Activated T-cell treated with anti-CD3 and anti-CD28 coated beads, Interleukin-2, amount 50 U/mL, for 72 hours (primary cell): ENCODE measurements at places on chromosomes 3 and 15.

DNA sequence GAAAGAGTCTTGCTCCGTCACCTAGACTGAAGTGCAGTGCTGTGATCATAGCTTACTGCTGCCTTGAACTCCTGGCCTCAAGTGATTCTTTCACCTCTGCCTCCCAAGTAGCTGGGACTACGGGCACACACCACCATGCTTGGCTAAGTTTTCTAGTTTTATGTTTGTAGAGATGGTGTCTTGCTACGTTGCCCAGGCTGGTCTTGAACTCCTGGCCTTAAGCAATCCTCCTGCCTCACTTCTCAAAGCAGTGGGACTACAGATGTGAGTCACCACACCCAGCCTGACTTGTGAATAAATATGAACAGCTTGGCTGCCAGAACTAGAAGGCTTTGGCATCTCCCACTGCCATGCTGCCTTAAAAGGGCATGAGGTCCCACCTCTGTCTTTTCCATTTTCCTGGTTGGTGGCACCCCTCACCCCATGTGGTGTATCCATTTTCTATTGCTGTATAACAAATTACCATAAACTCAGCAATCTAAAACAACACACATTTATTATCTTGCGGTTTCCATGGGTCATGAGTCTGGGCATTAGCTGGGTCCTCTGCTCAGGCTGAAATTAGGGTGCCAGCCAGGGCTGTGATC is 44.3 kb downstream of the PTPRG start:
- DNase-seq = no peak

DNA sequence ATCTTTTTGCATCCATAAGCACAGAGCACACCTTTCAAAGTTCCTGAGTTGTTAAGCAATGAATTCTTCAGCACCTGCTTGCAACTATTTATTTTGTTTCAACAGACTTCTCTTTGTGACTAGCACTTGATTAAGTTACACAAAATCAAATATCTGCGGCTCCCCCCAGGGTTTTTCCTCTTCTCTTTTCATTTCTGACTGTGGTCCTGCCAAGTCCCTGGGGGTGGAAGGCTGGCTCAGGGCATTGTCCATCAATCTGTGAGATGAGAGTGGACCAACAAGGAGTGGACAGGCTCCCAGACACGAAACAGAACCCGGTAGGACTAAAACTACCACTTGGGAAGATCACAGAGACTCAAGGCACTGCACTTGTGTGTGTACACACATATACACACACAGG is 96.8 kb downstream of the GABRB3 start:
- DNase-seq = no peak

- DNase-seq = no peak
Observed at GRCh38 chr3:187982142-187982541, 171.8 kb upstream of the LPP start.

DNA sequence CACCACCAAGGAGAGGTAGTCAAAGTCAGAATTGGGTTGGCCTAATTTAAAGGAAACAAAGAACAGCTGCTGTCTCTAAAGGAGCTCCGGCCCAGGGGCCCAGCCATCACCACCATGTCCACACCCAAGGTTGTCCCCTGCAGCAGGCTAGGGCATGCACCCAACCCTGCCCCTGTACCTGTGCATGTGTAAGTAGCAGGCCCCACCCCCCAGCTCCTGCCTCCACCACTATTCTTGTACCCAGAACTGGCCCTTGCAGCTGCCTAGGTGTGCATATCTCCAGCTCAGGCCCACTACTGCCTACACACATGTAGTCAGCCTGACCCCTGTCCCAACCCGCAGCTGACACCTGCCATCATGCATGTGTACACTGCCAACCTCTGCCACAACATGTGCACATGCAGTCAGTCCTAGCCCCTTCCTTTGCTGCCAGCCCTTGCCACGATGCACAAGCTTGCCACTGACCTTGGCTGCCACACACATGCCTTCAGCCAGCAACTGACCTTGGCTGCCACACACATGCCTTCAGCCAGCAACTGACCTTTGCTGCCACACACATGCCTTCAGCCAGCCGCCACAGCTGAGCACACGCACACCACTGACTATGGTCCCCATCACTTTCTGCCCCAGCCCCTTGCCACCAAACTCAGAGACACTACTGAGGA is 39.7 kb downstream of the FGF12 start:
- no peak for DNase-seq

DNA sequence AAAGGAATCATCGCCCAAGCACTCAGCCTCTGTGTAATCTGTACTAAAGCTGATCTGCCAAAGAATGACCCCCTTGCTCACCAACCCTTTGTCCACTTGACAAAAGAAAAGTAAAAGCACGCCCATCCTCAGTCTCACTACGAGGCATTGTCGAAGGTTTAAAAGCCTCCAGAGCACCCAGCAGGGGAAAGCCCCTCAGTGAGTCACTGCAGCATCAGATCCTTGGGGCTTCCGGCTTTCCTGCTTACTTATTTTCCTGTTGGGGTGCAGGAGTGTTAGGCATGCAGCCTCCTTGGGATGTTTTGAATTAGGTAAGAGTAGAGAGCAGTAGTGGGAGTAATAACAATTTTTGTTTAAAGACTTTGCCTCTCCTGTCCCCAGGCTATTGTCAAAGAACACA is 216.1 kb downstream of the MTHFS start:
- no peak for DNase-seq

- no peak for DNase-seq
Observed at GRCh38 chr3:112799946-112800345, 46.7 kb downstream of the CD200R1L start.

- no peak for DNase-seq
Observed at GRCh38 chr3:30006111-30006510, 600.3 kb upstream of the TGFBR2 start.

DNA sequence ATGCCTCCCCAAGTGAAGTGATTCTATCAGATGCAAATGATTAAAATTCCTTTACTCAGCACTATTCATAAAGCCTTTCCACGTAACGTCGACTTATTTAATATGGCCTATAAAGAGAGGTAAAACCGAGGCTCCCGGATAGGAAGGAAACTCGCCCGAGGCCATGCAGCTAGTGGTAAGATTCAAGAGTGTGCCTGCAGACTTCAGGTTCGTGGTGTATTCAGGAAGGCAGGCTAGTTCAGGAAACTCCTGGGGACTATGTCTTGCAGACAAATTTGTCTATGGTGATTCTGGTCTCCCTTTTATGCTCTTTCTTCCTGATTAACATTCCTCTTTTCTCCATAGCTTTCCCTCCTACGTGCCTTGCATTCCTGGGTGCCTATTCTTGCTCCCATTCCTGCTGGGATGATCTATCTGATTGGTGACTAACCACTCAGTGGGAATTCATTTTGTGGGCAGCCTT is 150.7 kb downstream of the SST start:
- no peak for DNase-seq
